ENCODE measurements at places on chromosomes 6 and 20.

DNA sequence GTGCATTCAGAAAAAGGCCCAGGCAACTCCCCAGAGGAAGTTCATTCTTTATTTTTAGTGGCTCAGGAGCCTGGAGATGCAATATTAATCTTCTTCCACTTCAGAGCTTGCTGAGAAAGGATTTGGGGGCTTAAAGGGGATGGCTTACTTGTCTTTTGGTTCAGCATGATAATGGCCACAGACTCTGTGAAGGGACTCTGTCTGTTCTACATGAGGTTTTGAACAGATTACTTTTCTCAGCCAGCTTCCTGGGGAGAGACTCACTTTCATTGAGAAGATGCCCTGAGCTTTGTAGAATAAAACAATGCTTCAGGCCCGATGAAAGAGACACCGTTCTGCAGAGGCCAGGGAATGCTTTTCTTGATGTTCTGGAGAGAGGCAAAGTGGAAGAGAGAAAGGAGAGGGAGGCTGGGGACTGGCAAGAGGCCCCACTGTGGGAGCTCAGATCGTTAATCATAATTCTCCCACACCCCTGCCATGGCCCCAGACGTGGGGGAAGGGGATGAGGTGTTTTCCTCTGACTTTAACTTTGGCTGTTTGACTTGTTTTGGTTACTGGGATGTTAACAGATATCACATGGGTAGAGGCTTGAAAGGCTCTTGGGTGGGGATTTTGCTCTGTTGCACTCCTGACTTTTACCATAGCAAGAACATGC lies 19.1 kb downstream of the SCP2D1 start:
- DNase-seq: no peak

GRCh38 chr6:132931936-132932514 lies 117.7 kb downstream of the RPS12 start:
- DNase-seq: no peak

DNA sequence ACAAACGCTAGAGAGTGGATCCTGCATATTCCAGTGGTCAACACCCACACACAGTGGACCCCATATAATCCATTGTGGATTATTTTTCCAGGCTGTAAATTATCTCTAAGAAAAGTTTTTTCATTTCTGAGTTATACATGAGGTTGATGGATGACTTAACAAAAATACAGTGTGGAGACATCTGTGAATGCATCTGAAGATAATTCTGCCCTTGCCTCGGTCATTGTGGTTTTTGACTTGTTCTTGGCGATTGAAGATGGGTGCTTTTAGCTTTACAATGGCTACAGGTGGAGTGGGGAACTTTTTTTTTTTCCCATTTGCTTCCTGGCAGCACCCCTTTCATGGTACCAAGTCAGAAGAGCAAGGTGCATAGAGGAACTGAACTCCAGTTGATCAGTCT lies 242.7 kb downstream of the MYLK4 start:
- DNase-seq: no peak

DNA sequence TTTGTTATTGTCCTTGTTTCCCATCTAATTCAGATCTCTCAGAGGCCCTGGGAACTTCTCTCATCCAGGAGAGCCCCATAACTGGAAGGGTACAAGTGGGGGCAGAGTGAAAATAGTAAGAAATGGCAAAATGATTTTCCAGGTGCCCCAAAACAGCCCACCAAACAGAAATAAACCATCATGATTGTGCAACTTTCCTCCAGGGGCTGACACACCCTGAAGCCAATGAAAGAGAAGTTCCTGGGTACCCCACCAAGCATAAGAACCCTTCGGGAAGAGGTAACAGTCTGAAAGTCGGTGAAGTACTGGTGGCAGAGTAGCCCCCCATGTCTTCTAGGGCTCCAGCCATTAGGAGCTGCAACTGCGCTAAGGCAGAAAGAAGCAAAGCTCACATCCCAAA lies 282.0 kb downstream of the PTPRT start:
- DNase-seq: no peak

DNA sequence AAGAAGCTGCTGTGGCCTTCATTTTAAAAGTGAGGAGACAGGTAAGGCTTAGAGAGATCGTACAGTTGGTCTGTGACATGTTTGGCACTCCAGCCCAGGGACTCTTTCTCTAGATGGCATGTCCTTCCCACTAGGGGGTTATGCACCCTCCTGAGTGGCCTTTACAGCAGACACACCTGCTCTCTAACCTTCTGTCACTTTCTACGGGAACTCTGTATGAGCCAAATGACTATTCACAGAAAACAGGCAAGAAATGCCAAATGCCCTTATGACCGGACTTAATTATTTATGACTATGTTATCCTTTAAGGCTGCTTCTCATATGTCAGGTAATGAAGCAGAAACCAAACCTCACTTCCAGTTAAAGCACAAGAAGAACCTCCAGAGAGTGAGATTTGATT lies 91.2 kb downstream of the MAP3K5 start:
- no peak for DNase-seq

GRCh38 chr20:58677079-58677604 lies 15.5 kb upstream of the NPEPL1 start:
- no peak for DNase-seq

- no peak for DNase-seq
These were observed 196.6 kb downstream of the OTOR start for GRCh38 chr20:16944745-16945144.

DNA sequence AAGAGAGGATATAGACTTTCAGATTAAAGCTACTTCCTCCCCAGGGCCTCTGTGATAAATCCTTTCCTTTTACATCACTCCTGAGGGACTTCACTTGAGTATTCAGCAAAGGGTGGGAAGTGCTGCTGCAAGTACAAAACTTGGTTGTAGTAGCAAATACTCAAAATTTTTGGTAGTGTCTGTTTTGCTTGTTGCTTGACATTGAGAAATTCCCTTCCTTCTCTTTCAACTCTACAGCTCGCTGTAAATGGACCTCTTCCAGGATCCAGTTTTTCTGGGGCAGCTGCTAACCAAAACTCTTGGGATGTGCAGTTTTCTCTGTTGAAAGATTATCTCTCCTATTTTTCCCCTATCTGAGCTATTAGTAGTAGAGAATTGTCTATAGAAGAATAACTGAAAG lies 472.0 kb downstream of the CD109 start:
- no peak for DNase-seq

GRCh38 chr6:155036907-155037306 lies 41.8 kb downstream of the TIAM2 start:
- DNase-seq: no peak

DNA sequence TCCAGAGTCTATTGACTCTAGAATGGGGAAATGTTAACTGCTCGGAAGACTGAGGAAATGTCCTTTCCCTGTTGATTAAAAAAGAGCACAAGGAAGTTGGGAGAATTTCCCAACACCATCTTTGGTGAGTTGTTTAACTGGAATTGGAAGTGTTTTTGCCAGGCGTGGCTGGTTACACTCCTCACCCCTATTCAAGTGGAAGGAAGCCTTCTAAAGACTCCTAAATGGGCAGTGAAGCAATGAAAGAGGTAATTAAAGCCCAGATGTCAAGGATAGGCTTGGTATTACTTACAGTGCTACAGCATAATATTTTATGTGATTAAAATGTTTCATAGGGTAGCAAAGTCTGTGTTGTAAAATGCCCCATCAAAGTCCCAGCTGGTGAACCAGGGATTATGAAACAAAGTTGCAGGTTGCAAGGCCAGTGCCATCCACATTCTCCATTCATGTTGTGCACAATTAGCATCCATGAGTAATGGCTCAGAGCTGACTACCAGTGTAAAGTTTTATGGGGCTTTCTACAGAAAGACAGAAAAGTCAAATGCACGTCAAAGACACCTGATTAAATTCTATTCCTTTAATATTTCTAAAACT lies 52.6 kb downstream of the BTBD3 start:
- no peak for DNase-seq

- DNase-seq: no peak
These were observed 4.4 kb downstream of the CD83 start for GRCh38 chr6:14121936-14122344.

GRCh38 chr20:32476684-32477593 lies 108.2 kb downstream of the NOL4L start:
- DNase-seq: no peak

DNA sequence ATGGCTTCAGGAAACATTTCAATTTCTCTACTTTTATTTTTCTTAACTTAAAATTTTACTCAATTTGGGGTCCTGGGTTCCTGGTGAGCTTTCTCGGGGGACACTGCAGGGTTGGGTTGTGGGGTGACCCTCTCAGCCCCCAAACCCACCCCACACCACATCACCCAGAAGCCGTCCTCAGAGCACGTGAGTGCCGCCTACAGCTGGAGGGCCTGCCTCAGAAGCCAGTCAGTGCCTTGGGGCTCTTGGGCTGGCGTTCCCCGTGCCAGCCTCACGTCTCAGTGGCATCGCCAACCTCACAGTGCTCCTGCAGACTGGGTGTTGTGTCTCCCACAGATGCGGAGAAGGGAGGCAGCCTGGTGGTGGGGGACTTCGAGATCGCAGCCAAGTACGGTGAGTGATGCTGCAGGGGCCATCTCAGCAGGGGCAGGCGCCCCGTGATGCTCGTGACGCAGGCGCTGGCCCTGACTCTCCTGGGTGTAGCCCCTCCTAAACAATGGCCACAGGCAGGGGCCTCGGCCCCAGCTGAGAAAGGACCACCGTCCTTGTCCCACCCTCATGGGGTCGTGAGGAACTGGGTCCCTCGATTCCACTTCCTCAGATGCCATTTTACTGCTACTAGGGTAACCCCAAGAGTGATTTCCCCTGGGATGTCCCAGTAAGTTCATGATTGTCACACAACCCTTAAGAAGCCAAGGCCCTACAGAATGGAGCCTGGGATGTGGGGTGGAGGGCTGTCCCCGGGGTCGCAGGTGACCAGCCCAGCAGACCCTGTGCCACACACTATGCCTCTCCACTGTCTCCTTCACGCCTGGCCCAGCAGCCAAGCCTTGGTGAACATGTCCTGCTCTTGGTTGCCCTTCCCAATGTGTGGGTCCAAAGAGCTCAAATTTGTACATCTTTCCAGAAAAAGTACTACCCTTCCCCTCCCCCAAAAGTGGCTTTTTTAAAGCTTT lies 23.8 kb upstream of the PYGB start:
- no peak for DNase-seq

- DNase-seq: no peak
These were observed 78.7 kb downstream of the IRF4 start for GRCh38 chr6:470051-470900.

GRCh38 chr6:64288351-64288750 lies 652.7 kb downstream of the PHF3 start:
- DNase-seq: no peak

DNA sequence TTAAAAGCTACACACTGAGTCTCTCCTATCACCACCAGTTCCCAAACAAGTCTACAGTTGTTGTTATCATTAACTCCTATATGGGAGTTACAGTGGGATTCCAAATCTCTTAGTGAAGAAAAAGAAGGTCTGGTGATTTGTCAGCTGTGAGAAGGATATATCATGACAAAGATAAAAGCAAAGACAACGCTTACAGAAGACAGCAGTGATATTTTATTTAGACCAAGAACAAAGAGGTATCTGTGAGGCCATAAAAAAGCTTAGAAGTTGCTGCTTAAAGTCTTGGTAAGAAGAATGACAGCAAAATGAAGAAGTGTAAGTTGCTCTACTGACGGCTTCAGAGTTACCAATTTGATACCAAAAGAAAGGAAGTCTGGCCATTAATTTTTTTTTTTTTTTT lies 47.2 kb downstream of the CHD6 start:
- no peak for DNase-seq

DNA sequence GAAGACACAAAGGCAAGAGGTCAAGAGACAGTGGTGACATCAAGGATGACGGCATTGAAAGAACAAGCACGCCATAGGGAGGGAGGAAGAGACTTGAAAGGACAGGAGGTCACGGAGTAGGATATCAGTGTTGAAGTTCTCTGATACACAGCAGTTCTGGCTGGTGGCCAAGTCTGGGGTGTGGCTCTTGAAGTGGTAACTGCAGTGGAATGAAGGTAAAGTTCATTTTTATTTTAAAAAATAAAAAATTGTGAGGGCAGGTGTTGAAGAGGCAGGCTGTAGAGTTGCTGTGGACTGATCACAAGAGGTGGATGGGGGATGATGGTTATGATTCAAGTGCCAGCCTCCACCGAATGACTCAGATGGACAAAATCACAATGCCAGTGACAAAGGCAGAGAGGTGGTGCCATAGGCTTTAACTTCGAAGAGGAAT lies 53.2 kb upstream of the BMP2 start:
- DNase-seq: no peak

GRCh38 chr6:19536838-19537237 lies 300.3 kb upstream of the ID4 start:
- DNase-seq: no peak

DNA sequence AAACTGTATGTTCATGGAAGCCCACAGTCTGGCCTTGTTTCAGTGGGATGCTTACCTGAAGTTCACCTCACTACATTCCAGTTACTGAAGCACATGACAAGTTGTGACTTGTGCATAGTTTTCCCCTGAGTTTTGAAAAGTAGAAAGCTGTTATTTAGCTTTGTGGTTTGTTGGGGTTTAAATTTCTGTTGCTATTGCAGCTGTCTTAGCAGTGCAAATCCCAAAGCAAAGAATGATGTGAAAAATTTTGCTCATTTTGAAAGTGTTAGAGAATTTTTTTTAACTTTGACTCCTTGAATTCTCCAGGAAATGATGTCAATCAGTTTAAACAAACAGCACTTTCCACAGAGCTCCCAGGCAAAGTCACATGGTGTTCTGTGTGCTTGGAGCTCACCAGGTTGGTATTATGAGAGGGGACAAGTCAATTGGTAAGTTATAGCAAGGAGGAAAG lies 268.4 kb downstream of the ADGRG6 start:
- DNase-seq: no peak

GRCh38 chr20:952196-952795 lies 36.2 kb upstream of the ANGPT4 start:
- DNase-seq: no peak

GRCh38 chr6:32152769-32153563 lies 975 bp upstream of the PPT2 start:
- DNase-seq: no peak

- no peak for DNase-seq
These were observed 10.6 kb upstream of the BAK1 start for GRCh38 chr6:33590531-33591198.

- DNase-seq: no peak
These were observed 5.2 kb upstream of the SAMHD1 start for GRCh38 chr20:36956674-36957073.

GRCh38 chr6:39608652-39609345 lies 116.4 kb downstream of the KIF6 start:
- no peak for DNase-seq

DNA sequence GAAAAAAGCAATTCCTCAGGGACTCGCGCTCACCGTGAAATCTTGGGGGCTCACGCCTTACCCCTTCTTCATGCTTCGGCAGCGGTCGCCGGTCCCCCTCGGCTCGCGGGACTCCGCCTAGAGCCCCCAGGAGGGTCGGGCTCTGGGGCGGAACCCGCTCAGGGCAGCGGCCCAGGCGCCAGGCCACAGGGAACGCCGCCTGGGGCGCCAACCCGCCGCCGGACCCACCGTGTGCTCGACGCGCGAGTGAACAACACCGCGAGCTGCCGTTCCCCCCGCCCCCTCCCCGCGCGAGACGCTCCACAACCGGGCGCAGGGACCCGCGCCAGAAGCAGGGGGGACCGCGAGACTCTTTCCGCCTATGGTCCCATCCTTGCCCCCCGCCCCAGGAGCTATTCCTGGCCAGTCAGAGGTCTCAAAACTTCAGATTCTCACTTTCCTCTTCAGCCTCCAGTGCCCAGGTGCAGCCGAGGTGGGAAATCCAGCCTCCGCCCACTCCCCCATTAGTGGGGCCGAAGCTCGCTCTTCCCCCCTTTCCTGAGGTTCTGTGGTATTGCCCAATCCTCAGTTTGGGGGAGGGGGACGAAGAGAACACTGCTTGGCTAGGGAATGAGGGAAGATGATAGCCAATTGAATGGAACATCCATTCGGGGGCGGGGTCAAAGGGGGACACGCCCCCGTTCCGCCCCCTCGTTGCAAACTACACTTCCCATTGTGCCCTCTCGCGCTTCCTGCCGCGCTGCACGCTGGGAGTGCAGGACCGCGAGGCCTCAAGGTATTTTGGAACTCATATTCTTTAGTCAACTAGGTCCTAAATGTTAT lies at the start of gene WASF1:
Gene WASF1, minus strand, starts transcription at position 265 of the 822 bp plus-strand sequence. CDS start 52,069 bp downstream, outside the sequence.
- DNase-seq: peak; percentile 88

All from SW 1271 (cell line).